ENCODE measurements at places on chromosomes 16 and 17.

GRCh38 chr17:44854192-44854591, 6.5 kb downstream of the HIGD1B start:
- no peak for DNase-seq
- no peak overlapping the region for H3K4me3 ChIP-seq
- H3K27me3 ChIP-seq: no peaks in the 10 kb centered on the region

DNA sequence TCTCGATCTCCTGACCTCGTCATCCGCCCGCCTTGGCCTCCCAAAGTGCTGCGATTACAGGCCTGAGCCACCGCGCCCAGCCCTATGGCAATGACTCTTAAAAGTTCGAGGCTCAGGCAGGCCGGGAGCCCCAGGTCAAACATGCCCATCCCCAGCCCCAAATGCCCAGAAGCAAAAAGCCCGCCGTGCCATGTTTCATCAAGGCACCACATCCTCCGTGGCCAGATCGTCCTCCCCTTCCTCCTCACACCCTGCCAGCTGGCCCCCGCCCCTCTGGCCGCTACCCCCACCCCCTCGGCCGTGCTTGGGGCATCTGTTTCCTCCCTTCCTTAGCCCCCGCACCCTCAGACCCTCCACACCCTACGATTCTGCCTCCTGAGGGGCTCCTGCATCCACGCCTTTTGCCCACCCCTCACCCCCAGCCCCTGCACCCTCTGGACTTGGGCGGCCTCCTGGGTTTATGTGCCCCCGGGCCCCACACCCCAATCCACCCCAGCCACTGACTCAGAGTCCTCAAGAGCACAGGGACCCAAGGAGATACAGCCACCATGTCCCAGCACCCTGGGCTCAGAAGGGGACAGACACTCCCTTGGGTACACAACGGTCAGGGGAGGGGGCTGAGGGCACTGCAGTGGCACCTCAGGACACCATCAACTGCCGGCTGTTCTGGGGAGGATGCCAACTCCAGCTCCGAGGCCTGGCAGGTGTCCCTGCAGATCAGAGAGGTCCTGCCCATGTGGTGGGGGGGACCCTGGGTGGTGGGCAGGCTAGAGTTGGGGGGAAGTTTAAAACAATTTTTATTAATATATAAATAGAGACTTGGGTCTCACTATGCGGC, 7.1 kb downstream of the CTRB1 start:
- no peak overlapping the region for H3K27ac ChIP-seq
- peaks cover 17% of the 10 kb centered on the region for H3K4me1 ChIP-seq
- DNase-seq: no peak
- no peak overlapping the region for H3K4me3 ChIP-seq

- no peak overlapping the region for H3K4me3 ChIP-seq
- no peaks in the 10 kb centered on the region for H3K4me1 ChIP-seq
- no peak overlapping the region for H3K27ac ChIP-seq
- H3K27me3 ChIP-seq: no peaks in the 10 kb centered on the region
- no peaks in the 10 kb centered on the region for H3K36me3 ChIP-seq
- DNase-seq: no peak
Measured at GRCh38 chr17:36127911-36128310, 24.3 kb downstream of the CCL4 start.

DNA sequence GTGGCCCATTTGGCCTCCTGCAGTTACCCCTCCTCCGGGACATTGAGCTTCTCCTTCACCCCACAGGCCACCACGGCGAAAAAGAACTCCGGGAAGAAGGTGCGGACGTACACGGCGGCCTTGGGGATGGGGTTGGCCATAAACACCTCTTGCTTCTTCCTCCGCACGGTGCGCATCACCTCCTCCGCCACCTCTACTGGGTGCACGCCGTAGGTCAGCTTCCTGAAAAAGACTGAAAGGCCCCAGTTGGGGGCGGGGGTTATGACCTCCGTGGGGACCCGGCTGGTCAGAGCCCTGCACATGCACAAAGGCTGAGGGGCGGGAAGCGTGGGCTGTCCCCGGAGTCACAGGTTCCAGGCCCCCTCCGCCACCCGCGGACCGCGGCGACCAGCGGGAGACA, 19.9 kb downstream of the DHRS7C start:
- no peak for DNase-seq
- H3K4me1 ChIP-seq: no peaks in the 10 kb centered on the region
- peaks cover 34% of the 10 kb centered on the region for H3K27me3 ChIP-seq
- no peak overlapping the region for H3K4me3 ChIP-seq
- no peaks in the 10 kb centered on the region for H3K36me3 ChIP-seq

DNA sequence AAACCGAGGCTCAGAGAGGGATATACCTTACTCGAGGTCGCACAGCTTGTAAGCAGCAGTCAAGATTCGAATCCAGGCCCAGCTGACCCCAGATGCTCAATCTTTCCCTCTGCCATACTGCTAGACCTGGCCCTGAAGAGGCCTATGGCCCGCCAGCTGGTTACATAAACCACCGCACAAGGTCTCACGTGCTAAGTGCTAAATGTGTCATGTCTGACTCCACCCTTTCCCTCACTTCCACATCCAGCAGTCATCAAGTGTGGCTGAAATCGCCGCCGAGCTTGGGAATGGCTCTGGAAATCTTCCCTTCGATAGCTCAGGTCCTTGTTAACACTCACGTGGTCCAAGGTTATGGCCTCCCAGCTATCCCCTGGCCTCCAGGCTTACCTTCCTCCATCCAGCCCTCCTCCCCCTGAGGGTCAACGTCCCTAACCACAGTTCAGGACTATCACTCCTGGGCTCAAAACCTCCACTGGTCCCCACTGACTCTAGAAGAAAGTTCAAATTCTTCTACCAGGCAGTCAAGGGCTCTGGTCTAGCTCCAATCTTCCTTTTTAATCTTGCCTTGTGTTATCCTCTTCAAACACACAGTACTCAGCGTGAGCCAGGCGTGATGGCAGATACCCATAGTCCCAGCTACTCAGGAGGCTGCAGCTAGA, 3.5 kb downstream of the ZBTB4 start:
- peak overlapping the region; percentile 67 for H3K4me3 ChIP-seq
- no peaks in the 10 kb centered on the region for H3K27me3 ChIP-seq
- peaks cover 82% of the 10 kb centered on the region for H3K4me1 ChIP-seq
- H3K36me3 ChIP-seq: no peaks in the 10 kb centered on the region
- peak overlapping the region; percentile 41 for H3K27ac ChIP-seq
- DNase-seq: peak; percentile 42

- H3K27me3 ChIP-seq: no peaks in the 10 kb centered on the region
- no peak for DNase-seq
- H3K36me3 ChIP-seq: no peaks in the 10 kb centered on the region
- H3K4me3 ChIP-seq: no peak overlapping the region
Measured at GRCh38 chr17:10130677-10131076, 67.7 kb downstream of the GAS7 start.

- H3K4me1 ChIP-seq: peaks cover 28% of the 10 kb centered on the region
- DNase-seq: no peak
- no peak overlapping the region for H3K27ac ChIP-seq
- no peak overlapping the region for H3K4me3 ChIP-seq
Measured at GRCh38 chr17:15274017-15274416, 8.9 kb upstream of the PMP22 start.

- H3K27ac ChIP-seq: no peak overlapping the region
- H3K4me1 ChIP-seq: no peaks in the 10 kb centered on the region
- H3K36me3 ChIP-seq: no peaks in the 10 kb centered on the region
- no peak for DNase-seq
- H3K4me3 ChIP-seq: no peak overlapping the region
Measured at GRCh38 chr16:54591816-54592246, 305.2 kb upstream of the IRX3 start.

DNA sequence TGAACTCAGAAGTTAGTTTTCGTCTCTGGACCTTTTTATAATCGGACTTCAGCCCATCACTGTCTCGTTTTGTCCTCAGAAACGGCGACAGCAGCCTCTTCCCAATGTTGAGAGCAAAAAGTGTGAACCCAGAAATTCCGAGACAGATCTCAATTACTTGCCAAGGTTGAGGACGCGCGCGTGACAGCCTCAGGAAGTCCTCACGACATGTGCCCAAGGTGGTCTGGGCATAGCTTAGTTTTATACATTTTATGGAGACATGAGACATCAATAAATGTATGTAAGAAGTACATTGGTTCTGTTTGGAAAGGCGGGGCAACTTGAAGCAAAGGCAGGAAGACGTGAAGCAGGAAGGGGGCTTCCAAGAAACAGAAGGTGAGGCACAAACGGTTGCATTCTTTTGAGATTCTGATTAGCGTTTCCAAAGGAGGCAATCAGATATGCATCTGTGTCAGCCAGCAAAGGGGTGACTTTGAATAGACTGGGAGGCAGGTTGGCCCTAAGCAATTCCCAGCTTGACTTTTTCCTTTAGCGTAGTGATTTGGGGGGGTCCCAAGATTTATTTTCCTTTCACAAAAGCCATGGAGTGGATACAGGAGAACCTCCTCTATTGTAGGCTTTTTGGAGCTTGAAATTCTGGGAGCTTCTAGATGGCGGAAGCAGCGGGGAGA, 583 bp upstream of the ZNF747 start:
- peak overlapping the region; percentile 90 for H3K4me3 ChIP-seq
- H3K4me1 ChIP-seq: peaks cover 44% of the 10 kb centered on the region
- no peaks in the 10 kb centered on the region for H3K36me3 ChIP-seq

DNA sequence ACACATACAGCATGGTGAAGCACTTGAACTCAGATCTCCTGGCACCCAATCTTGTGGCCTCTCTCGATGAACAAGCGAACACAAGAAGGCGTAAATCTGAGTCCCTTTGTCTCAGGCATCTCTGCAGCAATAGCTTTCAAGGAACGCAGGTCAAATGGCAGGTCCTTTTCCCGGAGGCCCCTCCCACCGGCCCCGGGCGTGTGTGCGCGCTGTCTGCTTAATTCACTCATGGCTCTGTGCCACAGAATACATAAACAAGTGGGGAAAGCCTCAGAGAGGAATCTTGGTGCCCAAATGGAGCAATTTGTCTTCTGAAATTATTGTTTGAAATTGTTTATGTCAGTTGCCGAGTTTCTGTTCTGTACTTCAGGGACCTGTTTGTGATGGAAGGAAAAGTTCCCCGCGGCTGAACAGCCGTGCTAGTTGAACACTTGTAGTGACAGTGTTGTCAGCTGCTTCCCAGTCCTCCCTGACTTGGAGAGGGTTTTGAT, 14.8 kb downstream of the MYOCD start:
- peak overlapping the region; percentile 75 for H3K27ac ChIP-seq
- no peaks in the 10 kb centered on the region for H3K36me3 ChIP-seq

GRCh38 chr16:29825145-29826044, 5.1 kb downstream of the MVP start:
- peak; percentile 56 for DNase-seq
- peaks cover 61% of the 10 kb centered on the region for H3K4me1 ChIP-seq
- no peaks in the 10 kb centered on the region for H3K36me3 ChIP-seq
- H3K27ac ChIP-seq: peak overlapping the region; percentile 65

- no peaks in the 10 kb centered on the region for H3K4me1 ChIP-seq
- no peak overlapping the region for H3K27ac ChIP-seq
- no peak for DNase-seq
- no peaks in the 10 kb centered on the region for H3K27me3 ChIP-seq
- no peaks in the 10 kb centered on the region for H3K36me3 ChIP-seq
Measured at GRCh38 chr17:53560953-53561352, 261.8 kb upstream of the KIF2B start.

- no peak for DNase-seq
- H3K4me3 ChIP-seq: no peak overlapping the region
- no peak overlapping the region for H3K27ac ChIP-seq
- no peaks in the 10 kb centered on the region for H3K36me3 ChIP-seq
- H3K4me1 ChIP-seq: no peaks in the 10 kb centered on the region
- no peaks in the 10 kb centered on the region for H3K27me3 ChIP-seq
Measured at GRCh38 chr16:55565086-55565485, 1.4 kb upstream of the CAPNS2 start.

GRCh38 chr16:68069511-68070248, 15.5 kb upstream of the NFATC3 start:
- peaks cover 31% of the 10 kb centered on the region for H3K4me1 ChIP-seq
- peaks cover 9% of the 10 kb centered on the region for H3K36me3 ChIP-seq
- no peak overlapping the region for H3K4me3 ChIP-seq
- peak; percentile 47 for DNase-seq
- no peaks in the 10 kb centered on the region for H3K27me3 ChIP-seq

- no peak overlapping the region for H3K4me3 ChIP-seq
- no peaks in the 10 kb centered on the region for H3K27me3 ChIP-seq
- H3K27ac ChIP-seq: no peak overlapping the region
Measured at GRCh38 chr16:21957714-21958346, 4.7 kb downstream of the UQCRC2 start.

- peaks cover 47% of the 10 kb centered on the region for H3K36me3 ChIP-seq
- H3K4me1 ChIP-seq: peaks cover 46% of the 10 kb centered on the region
- H3K4me3 ChIP-seq: no peak overlapping the region
- H3K27me3 ChIP-seq: no peaks in the 10 kb centered on the region
- DNase-seq: no peak
Measured at GRCh38 chr17:4232168-4232813, 31.5 kb downstream of the ANKFY1 start.

GRCh38 chr17:71232801-71233559, 887.8 kb upstream of the SOX9 start:
- no peak for DNase-seq
- no peak overlapping the region for H3K4me3 ChIP-seq
- no peak overlapping the region for H3K27ac ChIP-seq

GRCh38 chr17:55842405-55843158, 91.7 kb downstream of the PCTP start:
- H3K4me1 ChIP-seq: no peaks in the 10 kb centered on the region
- H3K4me3 ChIP-seq: no peak overlapping the region
- no peaks in the 10 kb centered on the region for H3K36me3 ChIP-seq
- no peak for DNase-seq

GRCh38 chr17:17540278-17540906, 44.2 kb upstream of the RASD1 start:
- H3K4me3 ChIP-seq: no peak overlapping the region
- no peaks in the 10 kb centered on the region for H3K36me3 ChIP-seq
- H3K27me3 ChIP-seq: no peaks in the 10 kb centered on the region

DNA sequence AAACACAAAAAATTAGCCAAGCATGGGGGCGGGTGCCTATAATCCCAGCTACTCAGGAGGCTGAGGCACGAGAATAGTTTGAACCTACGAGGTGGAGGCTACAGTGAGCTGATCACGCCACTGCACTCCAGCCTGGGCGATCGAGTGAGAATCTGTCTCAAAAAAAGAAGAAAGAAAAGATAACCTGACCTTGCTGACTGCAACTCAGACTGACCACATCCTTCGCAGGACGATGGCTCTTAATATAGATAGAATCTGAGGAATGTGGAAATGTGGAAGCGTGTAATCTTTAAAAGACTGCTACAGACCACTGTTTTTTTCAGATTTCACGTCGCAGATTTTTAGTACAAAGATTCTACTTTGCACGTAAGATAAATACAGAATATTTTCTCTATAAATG, 37.8 kb downstream of the KLHDC4 start:
- no peaks in the 10 kb centered on the region for H3K27me3 ChIP-seq
- H3K4me3 ChIP-seq: no peak overlapping the region
- no peak for DNase-seq
- H3K27ac ChIP-seq: no peak overlapping the region
